HepG2 (cell line): ENCODE measurements at places on chromosomes 1 and 21.
A peak's percentile ranks its signal among the peaks of the same experiment; 100 is the strongest.

- no peak for DNase-seq
These were observed 188.3 kb upstream of the PALMD start for GRCh38 chr1:99457381-99458165.

DNA sequence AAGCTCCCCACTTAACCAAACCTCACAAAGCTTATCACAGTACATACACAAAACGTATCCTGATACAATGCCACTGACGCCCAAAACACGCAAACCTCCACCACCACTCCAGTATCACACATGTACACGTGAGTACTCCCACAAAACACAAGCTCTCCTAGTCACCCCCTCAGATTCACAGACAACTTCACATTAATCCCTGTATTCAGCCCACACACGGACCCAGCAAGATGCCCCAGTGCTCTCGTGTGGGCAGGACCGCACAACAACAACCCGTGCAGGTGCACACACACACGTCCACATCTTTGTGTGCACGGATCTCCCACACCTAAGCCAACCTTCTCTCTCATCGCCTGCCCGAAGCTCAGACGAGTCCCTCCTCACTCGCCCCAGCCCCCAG lies 17.6 kb downstream of the PADI1 start:
- no peak for DNase-seq

DNA sequence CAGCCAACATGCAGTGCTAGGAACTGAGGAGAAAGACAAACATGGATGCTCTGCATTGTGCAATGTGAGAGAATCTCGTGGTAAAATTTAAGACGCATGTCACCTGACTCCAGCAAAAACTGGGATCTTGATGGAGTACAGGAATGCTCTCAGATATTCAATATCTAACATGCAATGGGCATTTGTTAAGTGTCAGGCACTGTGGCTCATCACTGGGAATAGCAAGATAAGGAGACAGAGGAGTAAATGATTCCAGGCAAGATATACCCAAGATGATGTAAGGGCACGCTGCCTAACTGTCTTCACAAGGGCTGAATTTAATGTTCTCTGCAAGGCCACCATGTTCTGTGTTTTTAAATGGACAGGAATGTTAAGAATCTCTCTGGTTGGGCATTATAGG lies 67.8 kb downstream of the LPAR3 start:
- no peak for DNase-seq

DNA sequence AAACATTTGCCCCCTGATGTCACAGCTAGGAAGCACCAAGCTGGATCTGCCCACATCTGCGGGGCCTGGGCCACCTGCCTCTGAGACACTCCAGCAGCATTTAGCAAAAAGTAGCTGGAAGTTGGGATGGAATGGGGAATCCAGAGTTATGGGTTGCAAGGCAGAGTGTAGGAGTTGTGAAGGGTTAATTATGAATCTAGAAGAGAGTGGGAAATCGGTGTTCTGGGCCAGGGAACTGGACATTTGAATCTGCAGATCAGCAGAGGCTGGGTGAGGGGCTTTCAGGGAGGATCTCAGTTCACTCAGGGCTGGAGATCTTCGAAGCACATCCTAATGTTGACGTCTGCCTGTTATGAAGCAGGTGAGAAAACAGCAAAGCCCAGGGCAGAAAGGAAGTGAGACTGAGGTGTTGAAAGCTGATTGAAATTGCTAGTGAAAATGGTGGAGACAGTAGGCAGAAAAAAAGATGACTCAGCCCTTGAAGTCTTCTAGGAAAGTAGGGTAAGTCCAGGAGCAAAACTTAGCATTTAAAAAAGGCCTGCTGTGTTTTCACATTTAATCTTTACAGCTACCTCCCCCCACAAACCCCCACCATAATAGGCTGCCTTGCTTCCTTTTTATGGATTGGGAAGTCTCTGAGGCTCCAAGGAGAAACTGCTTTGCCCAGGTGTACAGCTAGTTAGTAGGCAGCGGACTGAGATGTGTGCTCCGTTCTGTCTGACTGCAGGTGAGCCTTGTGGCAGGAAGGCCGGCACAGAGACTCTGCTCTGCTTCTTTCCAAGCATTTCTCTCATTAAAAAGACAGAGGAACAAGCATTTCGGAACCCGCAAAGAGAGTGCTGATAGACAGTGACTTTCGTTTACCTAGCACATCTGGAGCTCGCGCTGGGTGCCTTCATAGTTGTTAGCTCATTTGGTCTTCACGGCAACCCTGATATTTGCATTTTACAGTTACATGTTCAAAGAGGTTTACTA lies 7.2 kb downstream of the VANGL1 start:
- DNase-seq, result no peak

DNA sequence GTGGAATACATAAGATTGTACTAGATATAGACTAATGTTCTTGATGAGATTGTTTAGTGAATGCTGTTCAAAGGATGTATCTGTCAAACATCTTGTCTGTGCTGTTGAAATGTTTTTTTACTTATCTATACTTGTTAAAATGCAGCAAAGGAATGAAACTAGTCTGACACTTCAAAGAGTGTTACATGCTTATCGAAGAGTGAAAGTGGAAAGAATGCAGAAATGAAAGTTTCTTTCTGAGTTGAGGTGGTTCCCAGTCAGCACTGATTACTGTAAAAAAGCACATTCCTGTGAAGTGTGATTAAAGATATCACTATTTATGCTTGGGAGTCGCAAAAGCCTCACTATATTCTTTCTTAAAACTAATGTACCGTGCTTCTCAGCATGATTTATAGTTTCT lies 1225.2 kb downstream of the NCAM2 start:
- no peak for DNase-seq

DNA sequence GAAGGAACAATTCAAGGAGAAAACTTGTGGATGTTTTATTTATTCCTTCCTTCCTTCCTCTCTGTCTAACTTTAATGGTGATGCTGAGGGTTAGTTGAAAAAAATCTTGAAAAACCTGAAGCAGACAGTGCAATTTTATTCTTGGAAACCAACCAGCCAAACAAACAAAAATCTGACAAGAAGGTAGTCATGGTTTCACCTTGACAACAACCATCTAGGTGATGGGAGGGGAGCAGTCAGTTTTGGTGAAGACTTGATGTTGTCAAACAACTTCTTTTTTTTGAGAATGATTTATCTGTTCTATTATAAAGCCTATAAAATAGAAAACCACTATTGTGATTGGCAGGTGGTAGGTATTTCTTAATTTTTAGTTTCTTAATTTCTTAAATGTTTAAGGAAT lies 92.4 kb upstream of the GPR88 start:
- no peak for DNase-seq

GRCh38 chr1:203252678-203253077 lies 23.2 kb upstream of the CHIT1 start:
- no peak for DNase-seq

DNA sequence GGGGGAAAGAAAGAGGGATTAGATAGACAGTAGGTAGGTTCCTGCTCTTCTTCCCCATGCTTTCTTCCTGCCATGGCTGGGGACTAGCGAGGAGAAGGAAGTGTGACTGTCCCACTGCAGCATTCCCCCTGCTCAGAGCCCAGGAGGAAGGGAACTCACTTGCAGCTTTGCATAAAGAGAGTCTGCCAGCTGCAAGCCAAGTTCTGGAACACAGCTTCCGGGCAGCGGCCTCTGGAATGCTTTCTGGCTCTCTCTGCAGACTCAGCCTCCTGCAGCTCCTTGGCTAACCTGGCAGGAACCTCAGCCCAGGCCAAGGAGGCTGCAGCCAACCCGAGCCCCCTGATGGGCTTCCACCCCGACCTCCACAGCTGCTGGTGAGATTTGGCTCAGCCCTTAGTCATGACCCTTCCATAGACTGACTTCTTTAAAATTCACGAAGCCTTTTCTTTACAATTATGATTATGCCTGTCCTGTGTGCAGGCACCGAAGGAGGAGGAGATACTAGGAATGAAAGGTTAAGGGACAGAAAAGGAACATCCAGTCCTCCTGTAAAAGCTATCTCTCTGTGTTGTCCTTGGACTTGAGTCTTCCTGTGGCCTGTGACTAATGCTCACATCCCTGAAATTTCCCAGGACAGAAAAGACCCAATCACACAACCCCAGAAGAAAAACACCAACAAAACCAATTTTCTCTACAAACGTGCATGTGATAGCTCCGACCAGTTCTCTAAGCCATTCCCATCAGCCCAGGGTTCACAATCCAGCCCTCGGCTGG lies 108.2 kb upstream of the OLIG2 start:
- DNase-seq, result no peak

DNA sequence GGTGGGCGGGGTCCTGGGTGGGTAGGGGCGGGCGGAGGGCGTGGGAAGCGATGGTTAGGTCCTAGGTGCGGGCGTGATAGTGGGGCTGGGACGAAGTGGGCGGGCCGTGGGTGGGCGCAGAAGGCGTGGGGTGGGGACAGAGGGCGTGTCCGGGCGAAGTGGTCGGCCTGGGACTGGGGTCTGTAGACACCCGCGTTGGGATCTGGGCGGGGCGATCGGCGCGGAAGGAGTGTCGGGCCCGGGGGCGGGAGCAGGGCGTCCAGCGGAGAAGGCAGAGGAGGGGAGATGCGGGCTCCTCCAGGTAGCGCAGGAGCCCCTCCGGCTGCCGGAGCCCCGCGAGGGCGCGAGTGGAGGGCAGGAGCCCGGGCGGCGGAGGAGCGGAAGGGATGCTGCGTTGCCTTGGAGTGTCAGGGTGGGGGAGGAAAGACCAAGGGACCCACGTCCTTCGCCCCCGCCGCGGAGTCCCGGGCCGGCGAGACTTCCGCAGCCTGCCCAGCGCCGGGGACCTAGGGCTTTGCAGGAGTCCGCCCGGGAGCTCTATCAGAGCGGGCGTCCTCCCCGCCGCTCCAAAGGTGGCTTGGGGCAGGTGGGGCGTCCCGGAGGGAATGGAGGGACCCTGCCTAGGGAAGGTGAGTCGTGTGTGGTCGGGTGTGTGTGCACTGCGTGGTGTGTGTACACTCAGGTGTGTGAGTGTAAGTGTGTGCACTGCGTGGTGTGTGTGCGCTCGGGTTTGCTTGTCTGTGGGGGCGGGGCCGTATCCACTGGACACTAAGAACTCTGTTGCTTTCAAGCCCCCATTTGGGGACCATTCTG lies 27.0 kb upstream of the PRSS38 start:
- DNase-seq, result peak; percentile 29

GRCh38 chr1:34262023-34262853 lies 85.5 kb downstream of the C1orf94 start:
- DNase-seq, result no peak

GRCh38 chr1:30907481-30908315 lies 860 bp downstream of the SDC3 start:
- DNase-seq, result no peak

- DNase-seq, result no peak
These were observed 68.7 kb upstream of the KLHDC7A start for GRCh38 chr1:18411820-18412641.

DNA sequence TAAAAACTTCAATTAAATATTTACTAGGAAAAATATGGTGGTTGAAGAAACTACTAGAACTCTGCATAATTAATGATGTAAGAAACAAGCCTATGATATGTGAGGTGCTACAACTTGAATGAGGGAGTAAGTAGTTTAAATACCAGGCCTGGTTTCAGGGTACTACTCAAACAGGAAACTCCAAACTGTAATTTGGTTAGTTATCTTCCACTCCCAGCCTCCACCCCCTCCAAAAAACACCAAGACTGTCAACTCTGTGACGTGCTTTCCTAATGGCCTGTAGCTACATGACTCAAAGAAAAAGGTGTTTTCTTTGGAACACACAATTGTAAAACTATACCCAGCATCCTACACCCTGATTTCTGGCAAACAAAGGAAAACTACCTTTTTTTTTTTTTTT lies 55.9 kb upstream of the RCC1 start:
- DNase-seq, result no peak

DNA sequence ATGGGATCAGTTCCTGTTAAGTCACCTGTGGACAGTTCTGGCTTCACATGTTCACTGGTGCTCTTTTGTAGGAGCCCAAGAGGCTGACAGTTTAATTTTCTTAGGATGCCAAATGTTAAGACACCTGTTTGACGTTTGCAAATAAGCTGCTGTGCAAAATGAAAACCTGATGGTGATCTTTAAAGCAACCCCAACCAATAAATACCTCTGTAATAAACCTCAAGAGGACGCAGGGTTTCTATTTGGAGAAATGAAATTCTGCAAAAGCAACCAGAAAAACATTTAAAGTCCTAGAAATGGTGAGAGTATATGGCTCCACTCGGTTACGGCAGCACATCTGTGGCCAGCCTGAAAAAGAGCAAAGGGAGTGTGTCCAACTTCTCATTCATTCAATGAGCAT lies 5.7 kb upstream of the RHEX start:
- DNase-seq, result no peak

DNA sequence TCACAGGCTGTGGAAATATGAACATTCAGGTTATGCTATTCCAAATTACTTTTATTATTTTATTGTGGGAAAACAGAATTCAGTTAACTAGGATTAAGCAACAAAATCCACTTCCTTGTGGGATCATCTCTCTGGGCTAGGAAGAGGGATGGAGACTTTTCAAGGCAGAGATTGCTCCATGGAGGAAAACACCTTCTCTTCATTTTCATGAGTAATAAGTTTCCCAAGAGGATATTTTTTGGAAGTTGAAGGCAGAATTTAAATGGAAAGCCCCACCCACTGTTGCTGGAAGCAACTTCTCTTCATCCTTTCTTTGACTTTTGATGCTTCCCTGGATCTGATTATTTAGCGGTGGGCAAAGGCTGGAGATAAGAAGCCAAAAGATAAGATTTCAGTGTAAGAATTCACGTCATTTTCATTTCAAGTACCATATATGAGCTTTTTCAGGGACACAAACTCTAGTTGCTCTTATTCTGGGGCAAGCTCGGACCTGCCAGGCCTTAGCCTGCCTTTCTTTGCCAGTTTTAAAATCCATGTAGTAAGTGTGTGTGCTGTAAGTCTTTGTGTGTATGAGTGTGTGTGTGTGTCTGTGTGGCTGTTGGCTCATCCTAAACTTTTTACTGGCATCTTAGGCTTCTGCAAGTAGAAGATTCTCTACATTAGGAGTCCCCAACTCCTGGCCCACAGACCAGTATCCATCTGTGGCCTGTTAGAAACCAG lies 11.7 kb upstream of the IL24 start:
- no peak for DNase-seq

GRCh38 chr21:38917043-38917774 lies 111.5 kb downstream of the ETS2 start:
- DNase-seq, result peak; percentile 94

- no peak for DNase-seq
These were observed 75.0 kb upstream of the MACF1 start for GRCh38 chr1:39129514-39129913.

DNA sequence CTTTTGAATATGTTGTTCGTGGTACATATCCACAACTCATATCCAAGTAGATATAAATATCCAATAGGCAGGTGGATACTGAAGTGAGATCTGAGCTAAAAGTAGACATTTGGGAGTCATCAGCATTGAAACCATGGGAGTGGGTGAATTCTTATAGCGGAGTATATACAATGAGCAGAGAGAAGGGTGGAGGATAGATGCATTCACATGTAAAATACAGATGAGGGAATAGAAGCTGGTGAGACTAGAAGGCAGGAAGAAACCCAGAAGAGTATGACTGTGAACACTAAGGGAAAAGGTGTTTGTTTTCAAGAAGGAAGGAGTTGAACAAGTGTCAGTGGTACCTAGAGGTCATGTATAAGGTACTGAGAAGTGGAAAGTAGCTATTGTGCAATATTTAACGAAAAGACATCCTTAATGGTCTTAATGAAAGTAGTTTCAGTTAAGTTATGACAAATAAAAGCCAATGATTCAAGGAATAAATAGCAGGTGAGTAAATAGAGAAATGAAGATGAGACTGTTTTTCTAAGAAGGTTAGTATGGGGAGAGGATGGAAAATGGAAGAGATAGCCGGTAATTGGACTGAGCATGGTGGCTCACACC lies 181.6 kb upstream of the CACYBP start:
- DNase-seq, result no peak
